ENCODE measurements at places on chromosomes 4 and X.

DNA sequence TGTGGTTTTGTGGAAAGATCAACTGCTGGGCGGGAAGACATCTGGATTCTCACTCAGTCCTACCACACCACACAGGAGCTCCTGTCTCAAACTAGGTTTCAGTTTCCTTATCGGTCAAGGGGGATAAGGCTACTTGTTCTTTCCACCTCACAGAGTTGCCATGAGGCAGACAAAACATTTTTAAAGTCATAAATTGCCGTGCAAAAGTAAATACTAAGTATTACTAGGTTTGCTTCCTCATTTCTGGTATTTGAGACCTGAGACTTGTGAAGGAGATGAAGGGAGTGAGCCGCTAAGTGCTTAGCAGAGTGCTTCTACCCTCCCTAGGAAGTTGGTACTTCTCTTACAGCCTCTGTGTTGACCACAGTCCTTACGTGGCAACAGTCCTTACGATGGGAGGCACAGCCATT, 1.5 kb downstream of the LAP3 start:
- peak; percentile 57 for DNase-seq

- no peak for DNase-seq
These were observed 276.3 kb upstream of the AGA start for GRCh38 chr4:177718514-177718913.

- peak; percentile 89 for DNase-seq
These were observed at the start of gene DYNLT3 for GRCh38 chrX:37846934-37847732. DYNLT3 (minus strand) TSS chrX:37847571; CDS start chrX:37847510, 61 bp downstream.

- no peak for DNase-seq
These were observed 98.8 kb upstream of the METTL14 start for GRCh38 chr4:118586357-118586790.

- DNase-seq, result peak; percentile 25
These were observed 32.0 kb downstream of the ELF2 start for GRCh38 chr4:139144911-139145551.

GRCh38 chr4:109977854-109978501, 65.3 kb downstream of the EGF start:
- peak; percentile 52 for DNase-seq

GRCh38 chrX:154057791-154058190, 38.1 kb upstream of the IRAK1 start:
- no peak for DNase-seq

DNA sequence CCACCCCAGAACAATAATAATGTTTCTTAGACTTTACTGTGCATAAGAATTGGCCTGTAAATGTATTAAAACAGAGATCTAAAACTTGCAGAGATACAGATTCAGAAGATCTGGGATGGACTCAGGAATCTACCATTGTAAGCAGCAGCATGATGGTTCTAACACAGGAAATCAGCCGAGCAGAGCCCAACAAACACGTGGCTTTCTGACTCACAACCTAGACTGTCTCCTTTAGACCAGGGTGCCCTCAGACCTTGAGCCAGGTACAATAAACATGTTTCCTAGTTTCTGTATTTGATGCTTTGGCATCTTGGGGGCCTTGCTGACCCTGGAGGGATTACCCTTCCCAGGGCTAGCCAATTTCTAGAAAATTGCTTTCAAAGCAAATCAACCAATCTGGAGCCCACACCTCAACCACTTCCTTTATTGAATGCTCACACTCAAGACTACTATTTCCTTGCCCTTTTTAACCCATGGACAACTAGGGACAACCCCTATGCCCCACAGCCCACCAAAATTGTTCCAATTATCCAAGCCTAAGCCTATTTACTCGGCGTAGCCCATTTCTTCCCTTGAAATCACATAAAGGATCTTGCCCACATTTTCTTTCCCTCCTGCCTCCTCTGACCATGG, 80.5 kb downstream of the TBC1D9 start:
- no peak for DNase-seq

DNA sequence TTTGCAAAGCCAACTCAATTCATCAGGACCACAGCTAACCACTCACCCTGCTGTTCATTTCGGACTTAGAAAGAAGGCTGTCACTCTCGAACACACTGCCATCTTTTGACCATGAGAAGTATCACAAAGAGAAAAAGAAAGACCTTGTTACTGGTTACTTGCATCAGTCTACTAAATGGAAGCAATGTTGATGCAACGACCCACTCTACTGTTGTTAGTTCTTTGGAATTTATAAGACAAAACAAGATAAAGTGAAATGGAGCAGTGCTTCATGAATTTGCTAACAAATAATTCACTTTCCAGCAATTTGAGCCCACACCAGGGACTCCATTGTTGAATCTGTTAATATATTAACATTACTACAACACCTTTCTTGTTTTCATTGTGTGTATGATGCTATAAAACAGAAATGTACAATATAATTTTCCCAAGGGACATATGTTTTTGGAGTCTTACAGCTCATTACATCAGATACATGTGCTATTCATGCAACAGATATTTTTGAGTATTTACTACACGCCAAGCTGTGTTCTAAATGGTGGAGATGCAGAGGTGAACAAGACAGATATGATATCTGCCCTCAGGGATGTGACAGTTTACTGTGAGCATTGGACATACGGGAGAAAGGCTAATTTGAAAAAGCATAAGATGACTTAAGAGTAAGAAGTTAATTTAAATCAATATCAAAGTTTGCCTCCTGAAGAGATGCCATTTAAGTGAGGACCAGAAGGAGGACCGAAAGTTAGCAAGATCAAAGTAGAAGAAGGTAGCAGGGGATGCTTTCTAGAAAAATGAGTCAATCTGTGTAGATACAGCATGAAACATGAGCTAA, 87.2 kb downstream of the AREG start:
- DNase-seq, result no peak

GRCh38 chr4:128155874-128156456, 94.9 kb downstream of the LARP1B start:
- no peak for DNase-seq

- DNase-seq, result no peak
These were observed 370.9 kb downstream of the PRR32 start for GRCh38 chrX:127190381-127190780.

GRCh38 chr4:27921231-27921630, 1060.6 kb downstream of the STIM2 start:
- DNase-seq, result no peak

GRCh38 chrX:38273453-38273852, 52.8 kb upstream of the SRPX start:
- DNase-seq, result no peak

GRCh38 chr4:10605031-10605430, 79.5 kb downstream of the CLNK start:
- no peak for DNase-seq

DNA sequence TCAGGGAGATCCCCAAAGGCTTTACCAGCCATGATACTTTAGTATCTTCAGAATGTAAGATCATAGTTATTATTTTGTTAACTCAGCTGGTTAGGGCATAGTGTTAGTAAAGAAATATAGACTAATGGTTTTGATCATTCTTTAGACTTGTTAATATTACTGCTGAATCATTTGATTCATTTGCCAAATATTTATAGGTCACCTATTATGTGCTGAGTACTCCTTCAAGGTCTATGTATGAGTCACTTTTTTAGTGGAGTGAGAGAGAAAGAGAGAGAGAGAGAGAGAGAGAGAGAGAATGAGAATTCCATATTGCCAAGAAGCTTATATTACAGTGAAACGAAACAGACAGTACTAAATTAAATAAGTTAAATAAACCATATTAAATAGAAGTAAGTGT, 110.3 kb downstream of the UBE2NL start:
- DNase-seq, result no peak

DNA sequence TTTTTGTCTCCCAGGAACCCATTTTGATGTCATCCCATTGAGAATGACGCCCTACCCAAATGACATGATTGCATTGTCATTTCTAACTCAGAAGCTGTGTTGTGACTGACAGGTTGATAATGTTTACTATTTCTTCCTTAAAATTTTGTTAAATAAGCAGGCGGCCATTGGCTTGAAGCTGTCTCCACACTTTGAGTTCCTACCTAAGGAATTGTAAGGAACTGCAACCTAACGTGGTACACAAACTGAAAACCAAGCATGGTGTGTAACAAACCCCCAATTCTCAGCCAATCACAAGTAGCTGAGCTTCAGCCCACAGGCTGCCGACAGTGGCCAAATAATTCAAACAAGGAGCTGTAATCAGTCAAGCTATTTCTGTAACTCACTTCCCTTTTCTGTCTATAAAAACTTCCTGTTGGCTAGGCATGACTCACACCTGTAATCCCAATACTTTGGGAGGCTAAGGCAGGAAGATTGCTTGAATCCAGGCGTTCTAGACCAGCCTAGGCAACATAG, 2.9 kb upstream of the MND1 start:
- no peak for DNase-seq

DNA sequence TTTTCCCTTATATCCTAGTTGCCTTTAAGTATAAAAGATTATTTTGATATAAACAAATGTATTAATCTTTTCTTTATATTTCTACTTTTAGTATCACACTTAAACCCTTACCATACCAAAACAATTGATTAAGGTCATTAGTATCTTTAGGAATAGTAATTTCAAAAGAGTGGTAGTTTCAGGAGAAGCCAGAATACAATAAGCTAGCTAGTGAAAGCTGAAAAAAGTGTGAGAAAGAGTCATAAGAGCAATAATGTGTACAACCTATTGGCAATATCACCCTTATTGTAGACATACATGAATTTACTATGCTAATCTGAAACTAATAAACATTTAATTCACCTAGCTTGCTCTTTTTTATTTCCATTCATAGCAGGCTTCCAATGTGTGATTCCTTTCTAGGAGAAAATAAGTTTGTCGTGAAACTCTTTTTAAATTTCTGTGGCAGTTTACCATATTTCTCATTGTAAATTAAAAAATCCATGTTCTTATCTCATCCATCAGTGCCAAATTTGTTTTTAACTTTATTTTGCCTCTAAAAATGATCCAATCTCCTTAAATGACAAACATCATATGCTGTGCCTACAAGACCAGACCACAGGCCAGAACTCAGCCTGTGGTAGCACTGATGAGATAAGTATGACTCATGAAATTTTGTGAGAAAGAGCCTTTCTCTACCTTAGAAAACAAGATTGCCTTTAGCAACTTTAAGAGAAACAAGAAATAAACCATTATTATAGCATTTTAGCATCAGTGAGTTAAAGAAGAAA, 8.1 kb downstream of the NEK1 start:
- no peak for DNase-seq

GRCh38 chr4:139666735-139667281, 1.2 kb downstream of the MGST2 start:
- DNase-seq, result peak; percentile 31

DNA sequence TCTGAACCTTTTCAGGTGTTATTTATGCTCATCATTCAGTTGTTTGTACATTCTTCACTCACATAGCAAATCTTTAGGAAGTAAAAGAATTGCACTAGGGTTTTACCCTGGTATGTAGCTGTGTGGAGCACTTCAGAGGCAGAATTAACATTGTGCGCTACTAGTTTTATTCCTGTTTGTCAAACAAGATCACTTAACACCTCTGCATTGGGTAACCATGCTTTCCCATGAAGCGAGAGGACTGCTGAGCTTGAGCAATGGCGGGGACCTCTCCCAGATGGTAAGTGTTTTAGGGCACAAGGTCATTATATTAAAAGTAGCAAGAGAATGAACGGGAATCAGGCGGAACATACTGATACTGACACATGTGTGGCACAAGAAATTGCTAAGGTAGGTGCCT, 59.2 kb downstream of the SHROOM3 start:
- DNase-seq, result no peak

- DNase-seq, result no peak
These were observed 33.3 kb upstream of the H2AZ1 start for GRCh38 chr4:99983289-99983943.

DNA sequence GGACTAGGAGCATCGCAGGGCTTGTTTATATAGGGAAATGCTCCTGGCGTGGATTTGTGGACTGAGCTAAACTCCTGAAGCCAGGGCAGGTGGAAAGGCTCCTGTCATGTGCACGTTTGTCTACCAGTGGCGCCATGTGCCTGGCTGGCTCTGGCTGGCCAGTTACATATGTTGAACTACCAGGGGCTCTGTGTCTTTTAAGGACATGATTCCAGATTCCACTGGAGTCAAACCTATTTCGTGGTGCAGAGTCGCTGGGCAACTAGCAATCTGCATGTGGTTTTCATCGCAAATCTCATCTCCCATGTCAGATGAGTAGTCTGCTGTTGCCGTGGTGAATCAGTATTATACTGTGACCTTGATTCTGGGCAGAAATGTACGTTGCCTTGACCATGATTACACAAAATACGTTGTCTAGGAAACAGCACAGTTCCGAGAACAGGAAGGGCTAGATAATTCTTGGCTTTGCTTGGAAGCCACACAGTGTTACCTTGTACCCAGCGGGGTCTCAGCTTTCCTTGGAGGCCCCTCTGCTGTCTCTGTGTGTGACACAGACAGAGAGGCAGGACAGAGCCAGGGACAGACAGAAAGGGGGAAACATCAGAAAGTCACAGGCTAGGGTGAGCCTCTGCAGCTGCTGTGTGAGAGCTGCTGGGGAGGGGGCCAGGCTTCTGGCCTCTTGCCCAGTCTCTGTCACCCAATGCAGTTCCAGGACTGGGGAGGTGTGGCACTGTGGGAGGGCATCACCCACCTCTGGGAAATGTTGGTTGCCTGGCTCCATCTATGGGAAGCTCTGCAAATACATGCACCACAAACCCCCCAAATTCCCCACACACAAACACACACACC, 19.2 kb downstream of the PNMA6E start:
- no peak for DNase-seq

DNA sequence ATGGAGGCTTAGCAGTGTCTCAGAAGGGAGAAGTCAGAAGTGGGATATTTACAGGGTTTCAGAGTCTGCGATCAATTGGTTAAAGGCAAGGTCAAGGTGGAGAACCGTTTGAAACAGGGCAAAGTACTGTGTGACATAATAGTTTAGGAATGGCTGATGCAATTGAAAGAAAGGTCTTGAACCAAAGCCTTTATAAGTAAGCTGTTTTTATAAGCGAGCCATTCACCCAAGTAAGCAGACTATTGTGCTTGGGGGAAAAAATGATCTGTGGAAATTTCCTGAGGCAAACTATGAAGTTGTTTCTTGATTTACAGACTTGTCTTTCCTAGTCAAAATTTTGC, 327.3 kb downstream of the CAMK2D start:
- no peak for DNase-seq

DNA sequence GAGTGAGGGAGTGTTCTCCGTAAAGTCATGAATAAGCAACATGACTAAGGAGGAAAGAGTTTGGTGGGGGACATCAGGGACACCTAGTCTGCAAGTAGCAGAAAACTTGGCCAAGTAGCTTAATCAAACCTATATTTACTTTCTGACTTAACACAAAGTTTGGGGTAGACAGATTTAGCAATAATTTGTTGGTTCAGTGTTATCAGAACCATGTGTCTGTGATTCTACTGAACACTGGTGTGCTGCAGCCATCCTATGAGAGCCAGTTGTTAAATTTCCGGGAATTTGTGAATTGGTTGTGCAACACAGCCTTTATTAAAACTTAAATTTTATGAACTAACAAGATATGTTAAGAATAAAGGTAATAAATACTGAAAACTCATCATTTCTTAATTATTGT, 469.3 kb downstream of the C4orf33 start:
- no peak for DNase-seq
